ENCODE measurements at places on chromosomes 16 and 17. TPM values are rescaled to one million over a fixed set of nuclear protein-coding genes. Genes with fewer than 3 reads are reported as not detected.

GRCh38 chr17:27242951-27243350, 51.0 kb upstream of the WSB1 start:
- H3K27ac ChIP-seq, result no peak overlapping the region
- DNase-seq, result no peak
- no peaks in the 10 kb centered on the region for H3K27me3 ChIP-seq
- H3K36me3 ChIP-seq, result no peaks in the 10 kb centered on the region
- no peak overlapping the region for H3K4me3 ChIP-seq

GRCh38 chr16:62462971-62463370, 426.7 kb upstream of the CDH8 start:
- no peaks in the 10 kb centered on the region for H3K27me3 ChIP-seq
- no peak for DNase-seq
- H3K36me3 ChIP-seq, result no peaks in the 10 kb centered on the region
- no peak overlapping the region for H3K27ac ChIP-seq

GRCh38 chr17:2064980-2065785, 10.3 kb downstream of the HIC1 start:
- H3K27ac ChIP-seq, result no peak overlapping the region
- no peaks in the 10 kb centered on the region for H3K27me3 ChIP-seq
- peaks cover 13% of the 10 kb centered on the region for H3K4me1 ChIP-seq
- no peak for DNase-seq
- H3K4me3 ChIP-seq, result no peak overlapping the region
- no peaks in the 10 kb centered on the region for H3K36me3 ChIP-seq

- H3K36me3 ChIP-seq, result no peaks in the 10 kb centered on the region
- H3K4me3 ChIP-seq, result no peak overlapping the region
- peaks cover 2% of the 10 kb centered on the region for H3K27me3 ChIP-seq
- H3K4me1 ChIP-seq, result peaks cover 3% of the 10 kb centered on the region
- no peak overlapping the region for H3K27ac ChIP-seq
- DNase-seq, result no peak
Observed at GRCh38 chr16:31269541-31269940, 9.8 kb downstream of the ITGAM start.

DNA sequence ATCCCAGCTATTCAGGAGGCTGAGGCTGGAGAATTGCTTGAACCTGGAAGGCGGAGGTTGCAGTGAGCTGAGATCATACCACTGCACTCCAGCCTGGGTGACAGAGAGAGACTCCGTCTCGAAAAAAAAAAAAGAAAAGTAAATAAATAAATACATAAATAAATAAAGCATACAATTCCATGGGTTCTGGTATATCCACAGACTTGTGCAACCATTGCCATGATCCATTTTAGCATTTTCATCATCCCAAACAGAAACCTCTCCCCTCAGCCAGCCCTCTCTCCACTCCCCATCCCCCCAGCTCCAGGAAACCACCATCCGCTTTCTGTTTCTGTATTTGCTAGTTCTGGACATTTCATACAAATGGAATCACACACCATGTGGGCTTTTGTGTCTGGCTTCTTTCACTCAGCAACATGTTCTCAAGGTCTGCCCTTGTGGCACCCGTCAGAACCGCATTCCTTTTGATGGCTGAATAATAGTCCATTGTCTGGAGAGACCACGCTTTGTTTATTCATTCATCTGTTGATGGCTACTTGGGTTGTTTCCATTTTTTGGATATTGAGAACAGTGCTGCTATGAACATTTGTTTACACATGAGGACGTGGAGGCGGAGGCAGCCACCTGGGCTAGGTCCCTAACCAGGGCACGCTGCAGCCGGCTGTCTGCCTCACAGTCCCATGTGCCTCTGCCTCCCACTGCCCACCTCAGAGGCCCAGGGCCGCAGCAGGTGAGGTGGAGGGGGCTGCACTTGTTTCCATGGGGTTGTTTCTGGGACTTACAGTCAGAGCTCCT, 76.2 kb downstream of the NT5M start:
- no peak for DNase-seq
- H3K27ac ChIP-seq, result no peak overlapping the region
- H3K4me1 ChIP-seq, result no peaks in the 10 kb centered on the region
- H3K36me3 ChIP-seq, result no peaks in the 10 kb centered on the region
- H3K4me3 ChIP-seq, result no peak overlapping the region

- 0 out of 2 replicates have a peak, but pooled peaks cover 3% of the 10 kb centered on the region for H3K4me1 ChIP-seq
- H3K4me3 ChIP-seq, result no peak overlapping the region
- no peak for DNase-seq
- no peaks in the 10 kb centered on the region for H3K27me3 ChIP-seq
- H3K27ac ChIP-seq, result no peak overlapping the region
Observed at GRCh38 chr16:66044089-66044488, 322.4 kb upstream of the CDH5 start.

- H3K36me3 ChIP-seq, result no peaks in the 10 kb centered on the region
- H3K27me3 ChIP-seq, result peaks cover 1% of the 10 kb centered on the region
- DNase-seq, result no peak
- 0 out of 2 replicates have a peak, but pooled peaks cover 2% of the 10 kb centered on the region for H3K4me1 ChIP-seq
- H3K27ac ChIP-seq, result no peak overlapping the region
Observed at GRCh38 chr16:66701516-66701915, 5.0 kb upstream of the CMTM4 start.

Gene CLEC19A
- 0.35 TPM for total RNA-seq

Gene CSH2
- 0.43 TPM for total RNA-seq

GRCh38 chr17:75720656-75721462, at the start of gene ITGB4:
Gene ITGB4, plus strand, starts transcription at chr17:75721459. Its CDS starts 3,245 bp downstream, at chr17:75724704.
- DNase-seq, result peak; percentile 84
- peak within 1 kb of the TSS; percentile 52 for H3K4me3 ChIP-seq
- H3K4me1 ChIP-seq, result peaks cover 4% of the 10 kb centered on the region

Data from H1 (cell line).